Ascending aorta (tissue), 2 donors: ENCODE measurements at places on chromosomes 7 and 10. TPM values are rescaled to one million over a fixed set of nuclear protein-coding genes. Genes with fewer than 3 reads are reported as not detected.

DNA sequence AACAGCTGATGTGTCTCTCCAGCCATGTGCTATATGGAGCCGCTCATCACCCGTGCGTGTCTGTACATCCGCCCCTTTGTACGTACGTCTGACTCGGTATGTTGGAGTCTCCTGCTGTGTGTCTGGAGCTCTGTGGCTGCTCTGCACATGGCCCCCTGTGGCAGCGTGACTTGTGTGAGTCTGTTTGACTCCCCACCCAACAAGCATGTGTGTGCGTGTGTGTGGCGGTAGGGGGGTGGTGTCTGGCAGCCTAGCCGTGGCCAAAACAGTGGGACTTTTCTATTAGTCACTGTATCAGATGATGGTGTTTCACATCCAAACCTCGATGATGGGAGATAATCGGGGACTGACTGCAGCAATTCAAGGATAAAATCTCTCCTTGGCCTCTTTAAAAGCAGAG, 94.1 kb downstream of the COL13A1 start:
- no peak for DNase-seq

GRCh38 chr7:15462721-15463389, 99.0 kb downstream of the AGMO start:
- no peak for DNase-seq

- DNase-seq, result no peak
These were observed 208.7 kb upstream of the ZNF32 start for GRCh38 chr10:43857206-43857930.

DNA sequence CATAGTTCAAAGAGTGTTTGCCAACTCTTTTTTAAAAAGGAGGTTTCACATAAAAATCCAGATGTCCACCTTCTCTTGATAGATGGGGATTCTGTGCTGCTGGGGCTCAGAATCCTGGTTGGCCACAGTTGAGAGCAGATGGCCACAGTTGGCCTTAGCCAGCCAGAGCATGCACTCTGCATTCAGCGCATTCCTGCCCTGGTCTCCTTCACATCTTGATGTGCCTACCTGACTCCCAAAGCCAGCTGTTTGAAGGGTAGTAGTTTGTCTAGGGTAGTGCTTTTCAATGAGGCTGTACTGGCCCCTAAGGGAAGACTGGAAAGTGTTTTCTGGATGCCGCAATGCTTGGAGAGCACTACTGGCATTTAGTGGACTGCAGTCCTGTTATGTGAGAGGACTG, 208.1 kb upstream of the HDAC9 start:
- no peak for DNase-seq

GRCh38 chr7:5420881-5421713, 2.5 kb downstream of the TNRC18 start:
- DNase-seq, result no peak

GRCh38 chr7:86949052-86949778, 110.2 kb downstream of the ELAPOR2 start:
- no peak for DNase-seq

The GDF2 gene
- total RNA-seq, result 0.21 TPM

The MAGI2 gene
- total RNA-seq, result 4.0 TPM

The UCN3 gene
- total RNA-seq, result not detected

The CTAGE8 gene
- not detected for total RNA-seq

The NKX1-2 gene
- total RNA-seq, result not detected

The VGF gene
- not detected for total RNA-seq
